Mesenteric fat pad (tissue), 1 donor: ENCODE measurements at places on chromosomes 1 and 21.

GRCh38 chr1:48761986-48762385, 14.7 kb downstream of the BEND5 start:
- DNase-seq: no peak

GRCh38 chr1:107991371-107992066, 26.5 kb upstream of the VAV3 start:
- DNase-seq: no peak

- DNase-seq: no peak
Measured at GRCh38 chr1:170175041-170175440, 29.3 kb downstream of the NTMT2 start.

- DNase-seq: peak; percentile 71
Measured at GRCh38 chr21:45576838-45577737, 34.8 kb upstream of the SLC19A1 start.

DNA sequence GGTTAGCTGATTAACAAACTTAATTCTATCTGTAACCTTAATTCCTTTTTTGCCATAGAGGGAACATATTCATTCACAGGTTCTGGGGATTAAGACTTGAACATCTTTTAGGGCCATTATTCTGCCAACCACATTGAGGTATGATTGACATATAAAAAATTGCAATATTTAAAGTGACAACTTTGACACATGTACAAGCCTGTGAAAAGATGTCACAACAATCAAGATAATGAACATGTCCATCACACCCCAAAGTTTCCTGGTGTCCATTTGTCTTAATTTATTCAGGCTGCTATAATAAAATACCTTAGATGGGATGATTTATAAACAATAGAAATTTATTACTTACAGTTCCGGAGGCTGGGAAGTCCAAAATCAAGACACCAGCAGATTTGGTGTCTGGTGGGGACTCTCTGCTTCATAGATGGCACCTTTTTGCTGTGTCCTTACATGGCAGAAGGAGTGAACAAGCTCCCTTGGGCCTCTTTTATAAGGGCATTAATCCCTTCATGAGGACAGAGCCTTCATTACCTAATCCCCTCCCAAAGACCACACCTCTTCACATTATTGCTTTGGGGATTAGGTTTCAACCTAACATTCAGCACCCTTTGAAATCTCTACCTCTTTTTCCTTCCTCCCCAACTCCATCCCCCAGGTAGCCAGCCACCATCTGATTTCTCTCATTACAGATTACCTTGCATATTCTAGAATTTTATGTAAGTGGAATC, 33.0 kb upstream of the TP53BP2 start:
- no peak for DNase-seq

- no peak for DNase-seq
Measured at GRCh38 chr1:25256578-25256965, 9.3 kb upstream of the RSRP1 start.

DNA sequence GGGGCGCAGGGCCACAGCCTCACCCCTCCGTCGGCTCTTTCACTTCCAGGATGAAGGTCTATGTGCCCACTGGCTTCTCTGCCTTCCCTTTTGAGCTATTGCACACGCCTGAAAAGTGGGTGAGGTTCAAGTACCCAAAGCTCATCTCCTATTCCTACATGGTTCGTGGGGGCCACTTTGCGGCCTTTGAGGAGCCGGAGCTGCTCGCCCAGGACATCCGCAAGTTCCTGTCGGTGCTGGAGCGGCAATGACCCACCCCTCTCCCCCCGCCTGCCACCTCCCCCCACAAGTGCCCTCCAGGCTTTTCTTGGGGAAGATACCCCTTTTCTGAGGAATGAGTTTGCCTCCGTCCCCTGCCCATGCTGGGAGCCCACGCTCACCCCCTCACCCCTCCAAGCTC, 35.2 kb downstream of the EPHX1 start:
- no peak for DNase-seq

- no peak for DNase-seq
Measured at GRCh38 chr1:11143907-11144306, 44.2 kb upstream of the EXOSC10 start.

- DNase-seq: no peak
Measured at GRCh38 chr1:232822530-232822929, 17.3 kb downstream of the MAP10 start.

DNA sequence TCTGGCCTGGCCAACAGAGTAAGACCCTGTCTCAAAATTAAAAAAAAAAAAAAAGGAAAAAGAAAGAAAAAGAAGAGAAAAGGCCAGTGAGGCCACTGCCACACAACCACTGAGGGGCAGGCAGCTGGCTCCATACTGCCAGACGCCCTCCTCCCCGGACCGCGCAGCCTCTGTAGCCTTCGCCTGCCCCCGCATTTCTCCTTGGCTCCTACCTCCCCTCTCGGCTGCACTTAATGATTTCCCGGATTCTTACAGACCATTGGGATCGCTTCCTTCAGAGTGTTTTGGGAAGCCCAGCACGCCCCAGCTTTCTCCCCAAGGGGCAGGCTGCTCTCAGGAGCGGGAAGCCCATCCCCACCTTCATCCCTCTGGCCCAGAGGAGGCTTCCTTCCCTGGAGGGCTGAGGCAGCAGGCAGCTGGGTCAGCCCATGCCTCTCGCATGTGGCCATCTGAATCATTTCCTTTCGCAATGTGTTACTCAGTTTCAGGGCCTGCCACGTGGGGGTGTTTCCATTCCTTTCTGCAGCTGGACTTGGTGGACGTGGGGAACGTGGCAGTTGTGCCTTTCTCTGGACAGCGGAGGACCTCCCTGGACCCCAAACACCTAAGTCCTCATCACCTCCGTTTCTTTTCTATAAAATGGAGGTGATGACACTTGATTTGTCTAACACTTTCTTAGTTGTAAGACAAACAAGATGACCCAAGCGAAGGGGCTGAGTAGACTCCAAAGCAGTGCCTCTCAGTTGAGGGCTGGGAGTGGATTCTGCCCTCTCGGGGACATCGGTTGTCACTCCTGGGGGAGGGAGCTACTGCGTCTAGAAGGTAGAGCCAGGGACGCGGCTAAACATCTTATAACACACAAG, 2.3 kb downstream of the SLC2A5 start:
- DNase-seq: no peak

DNA sequence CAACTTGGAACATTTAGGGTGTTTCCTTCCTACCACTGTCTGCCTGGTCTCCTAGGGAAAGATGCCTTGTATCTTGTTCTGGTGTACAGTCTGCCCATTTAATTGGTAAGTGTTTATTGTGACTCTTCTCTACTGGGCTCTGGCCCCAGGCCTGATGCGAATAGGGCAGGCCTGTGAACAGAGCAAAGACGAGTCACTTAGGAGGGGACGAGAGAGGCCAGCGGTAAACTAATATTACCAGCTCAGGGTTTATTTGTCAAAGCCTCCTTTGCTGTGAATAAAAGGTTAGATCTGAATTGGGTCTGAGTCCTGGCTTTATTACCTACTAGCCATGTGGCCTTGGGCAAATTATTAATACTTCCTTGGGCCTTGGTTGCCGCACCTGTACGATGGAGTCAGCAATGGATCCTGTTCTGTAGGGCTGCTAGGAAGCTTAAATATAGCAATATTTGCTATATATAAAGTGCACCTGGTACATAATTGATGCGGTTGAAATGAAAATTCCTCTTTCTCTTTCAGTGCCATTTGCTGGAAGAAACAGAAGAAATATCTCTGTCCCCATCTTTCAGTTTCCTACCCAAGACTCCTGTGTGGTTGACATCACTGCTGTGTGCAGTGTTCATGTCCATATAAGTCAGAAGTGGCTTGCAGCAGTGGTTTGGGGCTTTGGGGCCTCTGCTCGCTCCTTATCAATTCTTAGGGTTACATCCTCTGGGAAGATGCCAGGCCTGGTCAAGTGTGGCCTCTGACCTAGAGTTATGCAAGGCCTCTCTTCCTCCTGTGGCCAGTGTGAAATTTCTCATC, 32.4 kb downstream of the MAPKAPK2 start:
- peak; percentile 55 for DNase-seq

GRCh38 chr1:16976966-16977365, 3.5 kb downstream of the MFAP2 start:
- no peak for DNase-seq
